ENCODE measurements at places on chromosomes 1 and 21.

- DNase-seq: no peak
Measured at GRCh38 chr21:29382030-29382654, 83.4 kb downstream of the BACH1 start.

- no peak for DNase-seq
Measured at GRCh38 chr1:117633936-117634335, 28.1 kb downstream of the TENT5C start.

GRCh38 chr1:242349636-242350035, 174.9 kb downstream of the PLD5 start:
- DNase-seq: no peak

- peak; percentile 30 for DNase-seq
Measured at GRCh38 chr1:109283748-109284600, 1.0 kb upstream of the PSRC1 start.

DNA sequence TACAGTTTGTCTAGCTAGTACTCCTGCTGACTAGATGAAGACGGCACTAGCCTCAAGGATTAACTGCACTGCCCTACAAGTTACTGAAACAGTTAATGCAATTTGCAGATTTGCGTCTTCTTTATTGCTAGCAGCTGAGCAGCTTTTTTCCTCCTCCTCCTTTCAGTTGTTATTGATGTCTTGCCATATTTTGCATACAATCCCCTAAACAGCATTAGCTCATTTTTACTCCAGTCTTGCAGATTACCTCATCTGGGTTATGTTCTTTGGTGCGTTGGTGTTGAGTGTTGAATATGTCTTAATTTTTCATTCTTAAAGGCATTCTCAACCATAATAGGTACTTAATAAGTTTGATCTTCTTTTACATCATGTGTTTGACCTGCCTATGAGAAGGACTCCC, 363.4 kb upstream of the LYPLAL1 start:
- DNase-seq: no peak

GRCh38 chr1:214441119-214441518, 110.3 kb downstream of the PTPN14 start:
- no peak for DNase-seq

- no peak for DNase-seq
Measured at GRCh38 chr1:207946756-207947155, 35.8 kb upstream of the CD34 start.

- DNase-seq: peak; percentile 22
Measured at GRCh38 chr1:168084396-168085231, 52.1 kb downstream of the GPR161 start.

DNA sequence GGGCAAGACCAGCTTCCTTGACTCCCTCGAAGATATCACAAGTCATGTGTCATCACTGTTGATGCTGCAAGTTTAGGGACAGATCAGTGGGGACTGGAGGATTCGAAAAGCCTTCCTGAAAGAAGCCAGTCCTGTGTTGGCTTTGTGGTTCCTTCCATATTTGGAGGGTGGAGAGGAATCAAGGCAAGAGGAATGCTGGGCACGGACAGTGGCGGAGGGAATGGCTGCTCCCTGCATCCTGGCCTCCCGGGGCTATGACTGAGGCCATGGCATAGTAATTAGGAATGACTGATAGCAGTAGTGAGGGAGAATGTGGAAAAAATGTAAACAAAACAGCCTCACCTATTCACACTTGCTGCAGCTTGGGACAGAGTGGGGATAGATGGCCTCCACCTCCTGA, 36.4 kb downstream of the VANGL1 start:
- no peak for DNase-seq

DNA sequence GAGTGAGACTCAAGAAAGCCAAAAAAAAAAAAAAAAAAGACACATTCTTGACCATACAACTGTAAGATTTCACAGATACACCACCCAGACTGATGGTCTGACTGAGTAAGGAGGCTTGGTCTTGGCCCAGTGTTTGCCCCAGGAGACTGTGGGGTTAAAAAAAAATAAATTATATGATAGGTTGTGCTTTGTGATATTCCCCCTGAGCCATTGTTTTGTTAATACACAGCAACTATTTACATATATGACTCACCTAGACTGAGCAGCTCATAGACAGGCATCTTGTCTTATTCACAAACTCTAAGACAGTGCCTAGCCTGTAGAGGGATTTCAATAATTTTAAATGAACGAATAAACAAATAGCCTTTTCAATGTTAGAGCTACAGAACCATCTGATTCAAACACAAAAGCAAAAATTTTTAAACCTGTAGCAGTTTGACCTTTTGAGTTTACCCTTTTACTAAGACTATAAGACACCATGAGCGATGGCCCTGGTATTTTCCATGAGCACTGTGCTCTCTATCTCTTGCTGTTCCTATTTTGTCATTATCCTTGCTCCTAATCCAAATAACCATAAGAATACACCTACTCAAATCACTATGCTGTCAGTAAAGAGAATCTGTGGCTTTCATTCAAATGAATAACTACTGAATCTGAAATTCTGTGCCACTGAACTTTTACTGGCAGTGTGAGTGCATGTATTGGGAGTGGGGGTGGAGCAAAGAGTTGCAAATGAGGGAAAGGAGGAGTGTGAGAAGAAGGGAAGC, 199.4 kb upstream of the PTBP2 start:
- DNase-seq: no peak

- no peak for DNase-seq
Measured at GRCh38 chr1:69121723-69122122, 446.0 kb upstream of the LRRC7 start.

DNA sequence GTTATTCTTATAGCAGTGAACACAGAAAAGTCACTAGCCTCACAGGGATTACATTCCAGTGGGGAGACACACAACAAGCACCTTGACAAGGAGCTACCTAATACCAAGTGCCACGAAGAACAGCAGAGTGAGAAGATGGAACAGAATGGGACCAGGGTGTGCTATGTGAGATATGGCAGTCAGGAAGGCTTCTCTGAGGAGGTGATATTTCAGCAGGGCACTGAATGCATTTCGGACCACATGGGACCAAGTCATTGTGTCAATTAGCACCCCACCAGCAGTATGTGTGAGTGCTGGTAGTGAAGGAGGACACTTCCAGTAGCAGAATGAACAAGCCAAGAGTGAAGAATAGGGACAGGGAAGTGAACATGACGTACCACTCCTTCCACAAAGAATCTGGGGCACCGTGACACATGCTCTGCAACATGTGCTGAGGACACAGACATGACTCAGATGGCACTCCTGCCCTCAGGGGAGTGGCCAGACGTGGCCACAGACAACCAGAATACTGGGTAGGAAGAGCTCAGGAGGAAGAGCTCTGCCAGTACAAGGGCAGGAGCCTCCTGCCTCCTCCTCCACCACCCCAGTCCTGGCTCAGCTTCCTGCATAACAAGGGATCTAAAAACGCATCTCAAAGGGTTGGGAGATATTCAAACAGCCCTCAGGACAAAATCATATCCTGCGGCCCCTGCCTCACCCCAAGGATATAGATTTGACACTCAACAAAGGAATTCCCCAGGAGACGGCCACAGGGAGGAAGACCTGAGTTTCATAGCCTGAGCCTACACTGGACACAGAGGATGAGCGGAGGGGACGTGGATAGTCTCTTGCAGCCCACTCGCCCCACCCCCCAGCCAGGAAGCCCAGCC, 102.5 kb downstream of the TRABD2B start:
- no peak for DNase-seq

GRCh38 chr21:33088384-33088783, 18.4 kb downstream of the OLIG1 start:
- no peak for DNase-seq

DNA sequence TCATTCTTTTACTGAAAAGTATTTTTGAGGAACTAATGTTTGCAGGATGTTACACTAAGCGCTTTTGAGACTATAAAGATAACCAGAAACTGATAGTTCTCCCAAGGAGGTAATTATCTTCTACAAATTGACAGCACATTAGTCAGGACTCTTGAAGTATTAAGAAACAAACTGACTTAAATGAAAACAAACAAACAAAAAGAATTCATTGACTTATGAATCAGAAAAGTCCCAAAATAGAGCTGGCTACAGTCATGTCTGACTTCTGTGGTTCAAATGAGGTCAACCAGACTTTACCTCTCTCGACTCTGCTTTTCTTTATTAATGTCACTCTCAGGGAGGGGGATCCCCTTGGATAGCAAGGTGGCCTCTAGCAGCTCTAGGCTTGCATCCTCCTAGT, 296.8 kb downstream of the TPR start:
- no peak for DNase-seq

GRCh38 chr1:111649648-111650047, 30.1 kb downstream of the RAP1A start:
- no peak for DNase-seq

GRCh38 chr21:34630536-34631143, 15.7 kb upstream of the RCAN1 start:
- DNase-seq: peak; percentile 16

- DNase-seq: no peak
Measured at GRCh38 chr1:165365341-165365740, 8.8 kb upstream of the LMX1A start.

DNA sequence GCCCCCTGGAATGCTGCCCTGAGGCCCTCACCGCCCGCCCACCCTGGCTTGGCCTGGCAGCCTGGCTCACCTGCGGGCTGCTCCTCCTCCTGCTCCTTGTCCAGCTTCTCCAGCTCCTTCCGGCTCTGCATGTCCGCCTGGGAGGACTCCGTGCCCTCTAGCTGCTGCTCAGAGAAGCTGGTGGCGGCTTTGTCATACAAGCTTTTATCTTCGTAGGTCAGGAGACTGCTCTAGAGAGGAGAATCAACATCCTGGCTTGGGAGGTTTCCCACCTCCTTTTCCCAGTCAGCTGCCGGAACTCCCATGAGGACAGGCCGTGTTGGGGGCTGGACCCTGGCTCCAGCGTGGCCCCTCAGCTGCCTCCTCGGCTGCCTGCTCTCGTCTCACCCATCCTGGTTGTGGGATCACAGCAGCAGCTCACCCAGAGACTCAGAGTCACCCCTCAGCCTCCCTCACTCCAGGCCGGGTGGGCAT, 36.6 kb upstream of the TMEM52 start:
- no peak for DNase-seq

Data from NCI-H526 (cell line).